ENCODE measurements at places on chromosomes 12 and 14.

DNA sequence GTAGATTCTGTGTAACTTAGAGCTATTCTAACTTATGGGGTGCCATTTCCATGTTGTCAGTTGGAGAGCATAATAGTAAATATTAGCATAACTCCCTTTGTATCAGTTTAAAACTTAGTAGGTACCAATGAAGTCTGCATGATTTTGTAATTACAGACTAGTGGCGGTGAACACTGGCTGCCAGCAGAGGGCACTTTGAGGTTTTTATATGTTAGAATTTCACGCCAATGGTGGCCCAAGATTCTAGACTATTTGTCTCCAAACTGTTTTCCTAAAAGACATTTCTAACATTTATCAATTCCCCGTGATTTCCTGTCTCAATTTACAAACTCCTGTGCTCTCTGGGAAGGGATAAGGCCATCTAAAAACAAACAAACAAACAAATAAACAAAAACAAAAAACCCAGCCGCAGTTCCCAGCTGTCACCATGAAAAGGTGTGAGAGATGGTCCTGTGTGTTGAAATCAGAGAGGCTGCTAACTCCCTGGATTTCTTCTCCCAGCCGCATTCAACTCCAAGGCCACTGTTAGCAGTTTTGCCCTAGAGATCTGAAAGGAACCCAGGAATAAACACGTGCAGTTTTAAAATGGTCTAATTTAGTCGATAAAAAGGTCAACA, 57.6 kb downstream of the BRMS1L start:
- peak; percentile 55 for DNase-seq

DNA sequence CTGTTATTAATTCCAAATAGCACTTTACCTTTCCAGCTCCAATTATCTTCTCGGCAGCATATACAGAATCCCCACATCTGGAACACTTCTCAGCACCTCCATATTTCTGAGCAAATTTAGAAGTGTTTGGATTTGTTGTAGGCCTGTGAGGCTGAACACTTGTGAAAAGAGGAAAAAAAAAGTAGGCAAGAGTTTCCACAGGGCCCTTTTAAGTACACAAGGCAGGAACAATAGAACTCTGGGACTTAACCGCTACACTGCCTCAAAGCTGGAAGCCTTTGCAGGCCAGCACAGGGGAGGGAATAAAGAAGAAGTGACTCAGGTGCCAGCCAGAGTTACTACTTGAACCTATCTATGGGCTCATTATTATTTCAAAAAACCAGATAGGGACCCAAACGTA, 18.6 kb downstream of the CSRP2 start:
- DNase-seq = no peak

DNA sequence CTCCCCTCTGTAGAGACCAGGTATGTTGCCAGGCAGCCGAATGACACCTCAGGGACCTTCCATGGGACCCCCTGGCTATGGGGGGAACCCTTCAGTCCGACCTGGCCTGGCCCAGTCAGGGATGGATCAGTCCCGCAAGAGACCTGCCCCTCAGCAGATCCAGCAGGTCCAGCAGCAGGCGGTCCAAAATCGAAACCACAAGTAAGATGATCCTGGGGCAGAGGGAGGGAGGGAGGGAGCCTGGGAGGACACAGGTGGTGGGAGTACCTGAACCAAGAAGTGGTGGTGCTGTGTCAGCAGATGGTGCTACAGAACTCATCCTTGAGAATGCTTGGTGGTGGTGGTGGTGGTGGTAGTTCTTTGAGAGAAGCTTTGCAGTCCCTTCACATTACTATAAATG, 1.0 kb downstream of the SMARCD1 start:
- DNase-seq = no peak

GRCh38 chr12:52521175-52521567, 977 bp upstream of the KRT5 start:
- no peak for DNase-seq

- DNase-seq = no peak
Observed at GRCh38 chr12:8453796-8454195, 2.0 kb upstream of the CLEC6A start.

GRCh38 chr14:63345826-63346225, 27.1 kb upstream of the GPHB5 start:
- DNase-seq = no peak

DNA sequence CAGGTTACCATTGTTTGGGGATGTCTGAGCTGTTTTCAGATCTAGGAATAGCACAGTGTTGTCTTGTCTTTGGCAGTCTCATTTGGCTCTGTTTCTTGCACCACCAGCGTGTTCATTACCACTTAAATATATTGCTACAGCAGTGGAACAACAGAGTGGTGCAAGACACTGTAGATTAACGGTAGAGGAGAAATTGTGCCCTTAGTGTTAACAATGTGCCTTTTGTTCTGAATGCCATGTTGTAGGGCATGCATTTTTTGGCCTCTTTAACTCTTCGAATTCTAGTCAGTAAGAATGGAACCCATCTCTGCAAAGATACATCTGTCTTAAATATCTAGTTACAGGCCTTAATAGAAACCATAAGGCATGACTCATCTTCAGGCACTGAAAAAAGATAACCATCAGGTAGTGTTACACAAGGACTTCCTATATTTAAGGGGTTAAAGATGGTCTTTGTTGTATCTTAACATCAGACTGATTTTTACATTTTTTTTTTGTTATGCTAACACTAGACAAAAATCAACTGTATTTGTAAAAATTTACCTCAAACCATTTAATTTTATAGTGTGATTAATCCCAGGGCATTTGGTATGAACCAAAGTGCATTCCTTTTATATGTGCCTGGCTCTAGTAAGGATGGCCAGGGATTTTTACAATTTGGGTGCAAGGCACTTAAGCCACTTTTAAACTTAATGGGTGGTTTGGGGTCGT, 12.9 kb downstream of the DYRK2 start:
- no peak for DNase-seq

DNA sequence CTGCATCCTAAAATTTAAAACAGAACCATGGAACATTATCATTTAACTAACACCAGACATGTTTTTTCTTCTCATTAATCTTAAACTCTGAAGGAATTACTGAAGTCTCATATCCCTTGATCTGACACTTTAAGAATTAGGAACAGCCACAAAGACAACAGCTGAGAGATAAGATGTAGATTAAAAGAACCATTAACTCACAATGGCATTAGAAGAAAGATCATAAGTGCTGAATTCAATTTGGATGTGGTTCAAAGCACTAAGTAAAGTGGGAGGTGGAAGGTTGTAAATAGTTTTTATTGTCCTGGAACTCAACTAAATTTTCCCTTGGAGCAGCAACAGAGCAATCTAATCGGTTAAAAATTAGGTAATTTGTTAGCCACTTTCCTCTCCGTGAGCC, 199.0 kb upstream of the ATP2B1 start:
- DNase-seq = no peak

DNA sequence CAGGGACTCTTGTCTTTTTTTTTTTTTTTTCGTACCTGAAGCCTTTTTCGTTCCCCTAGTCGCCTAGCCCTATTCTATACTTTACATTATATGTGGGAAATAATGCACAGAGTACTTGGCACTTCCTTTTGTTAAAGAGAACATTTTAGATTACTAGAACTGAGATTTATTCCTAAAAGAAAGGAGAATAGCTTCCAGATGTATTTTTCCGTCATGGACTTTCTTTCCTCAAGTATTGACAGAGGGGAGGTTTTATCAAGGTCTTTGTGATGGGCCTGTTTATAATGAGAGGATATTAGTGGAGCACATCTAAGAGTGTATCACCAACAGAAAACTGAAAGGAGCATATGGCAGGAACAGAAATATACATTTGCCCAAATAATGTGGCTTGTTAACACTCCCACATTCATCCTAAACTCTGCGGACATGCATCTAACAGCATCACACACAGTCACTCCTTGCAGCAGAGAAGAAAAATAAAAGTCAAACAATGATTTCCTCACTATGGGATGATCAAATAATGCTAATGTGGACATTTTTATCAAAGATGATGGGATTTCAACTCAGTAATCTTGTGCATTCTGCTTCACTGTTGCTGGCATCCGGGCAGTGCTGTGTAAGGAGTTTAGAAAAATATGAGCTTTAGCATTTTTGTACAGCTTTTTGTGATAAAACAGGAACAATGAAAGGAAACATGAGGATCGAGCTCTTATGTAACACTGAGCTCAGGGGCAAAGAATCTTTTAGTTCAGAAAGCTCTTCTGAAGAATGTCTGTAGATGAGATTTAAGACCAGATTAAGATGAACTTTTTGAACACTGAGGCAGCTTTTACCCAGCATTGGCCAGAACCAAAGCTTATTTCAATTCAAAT, 183.1 kb downstream of the EGLN3 start:
- no peak for DNase-seq

- no peak for DNase-seq
Observed at GRCh38 chr12:103102225-103102744, 144.8 kb downstream of the ASCL1 start.

DNA sequence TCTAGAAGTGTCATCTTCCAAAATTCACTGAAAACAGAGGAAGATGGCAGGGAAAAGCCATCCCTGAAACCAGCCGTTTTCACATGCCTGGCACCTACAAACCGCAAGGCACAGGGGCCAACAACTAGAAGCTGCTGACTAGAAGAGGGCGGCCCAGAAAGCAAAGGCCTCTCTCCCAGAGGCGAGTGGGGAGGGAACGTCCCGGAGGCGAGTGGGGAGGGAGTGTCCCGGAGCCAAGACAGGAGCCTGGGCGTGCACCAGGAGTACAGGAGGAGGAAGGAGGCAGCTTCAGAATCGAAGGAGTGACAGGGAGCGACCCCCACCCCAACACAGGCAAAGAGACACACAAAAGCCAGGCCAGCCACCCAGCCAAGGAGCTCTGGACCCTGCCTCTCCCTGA, 21.0 kb downstream of the ANKLE2 start:
- DNase-seq = no peak

DNA sequence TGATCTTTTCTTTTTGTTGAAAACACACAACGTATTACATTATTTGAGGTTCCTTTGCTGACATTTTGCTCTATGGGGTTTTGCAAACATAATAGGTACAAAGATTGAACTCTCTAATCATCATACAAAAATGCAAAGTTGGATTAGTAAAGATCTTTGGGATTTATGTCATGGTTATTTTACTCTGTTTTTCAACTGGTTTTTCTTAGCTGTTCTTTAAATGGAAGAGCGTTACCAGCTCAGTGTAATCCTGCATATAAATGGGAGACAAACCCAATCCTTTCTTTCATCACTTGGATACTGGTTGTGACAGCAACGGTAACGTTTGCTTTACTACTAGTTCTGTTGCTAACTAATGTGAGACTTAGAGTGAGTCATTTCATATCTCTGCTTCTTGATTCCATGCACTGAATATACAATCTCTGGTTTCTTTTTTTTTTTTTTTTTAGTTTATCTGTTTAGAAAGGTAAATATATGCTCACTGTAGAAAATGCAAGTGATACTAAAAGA, 104.9 kb upstream of the NOVA1 start:
- DNase-seq = no peak

DNA sequence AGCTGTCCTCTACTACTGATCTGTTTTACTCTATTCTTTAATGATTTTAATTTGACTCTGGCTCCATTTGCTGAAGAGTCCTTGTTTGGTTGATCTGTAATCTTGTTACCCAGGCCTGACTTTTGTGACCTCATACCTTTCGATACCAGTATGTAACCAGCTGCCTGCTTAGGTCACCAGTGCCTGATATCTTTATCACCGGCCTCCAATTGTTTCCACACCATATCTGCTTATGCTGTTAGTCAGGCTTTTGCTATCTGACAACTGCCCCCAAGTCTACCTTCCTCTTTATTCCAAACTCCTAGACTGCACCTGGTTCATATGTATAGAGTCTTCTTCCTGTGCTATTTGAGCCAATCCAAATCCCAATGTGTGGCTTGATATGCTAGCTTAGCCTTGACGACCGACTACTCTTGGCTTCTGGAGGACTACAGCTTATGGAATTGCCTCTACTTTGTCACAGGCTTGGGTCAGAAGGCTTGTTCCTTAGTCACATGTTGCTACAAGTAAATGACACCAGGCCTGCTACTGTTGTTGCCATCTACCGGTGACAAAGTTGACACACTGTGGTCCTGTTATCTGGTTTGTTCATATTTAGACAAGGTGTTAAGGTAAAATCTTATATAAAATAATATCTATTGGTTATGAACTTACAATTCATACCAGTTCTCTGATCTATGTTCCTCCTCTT, 193.9 kb downstream of the TRHDE start:
- DNase-seq = no peak

DNA sequence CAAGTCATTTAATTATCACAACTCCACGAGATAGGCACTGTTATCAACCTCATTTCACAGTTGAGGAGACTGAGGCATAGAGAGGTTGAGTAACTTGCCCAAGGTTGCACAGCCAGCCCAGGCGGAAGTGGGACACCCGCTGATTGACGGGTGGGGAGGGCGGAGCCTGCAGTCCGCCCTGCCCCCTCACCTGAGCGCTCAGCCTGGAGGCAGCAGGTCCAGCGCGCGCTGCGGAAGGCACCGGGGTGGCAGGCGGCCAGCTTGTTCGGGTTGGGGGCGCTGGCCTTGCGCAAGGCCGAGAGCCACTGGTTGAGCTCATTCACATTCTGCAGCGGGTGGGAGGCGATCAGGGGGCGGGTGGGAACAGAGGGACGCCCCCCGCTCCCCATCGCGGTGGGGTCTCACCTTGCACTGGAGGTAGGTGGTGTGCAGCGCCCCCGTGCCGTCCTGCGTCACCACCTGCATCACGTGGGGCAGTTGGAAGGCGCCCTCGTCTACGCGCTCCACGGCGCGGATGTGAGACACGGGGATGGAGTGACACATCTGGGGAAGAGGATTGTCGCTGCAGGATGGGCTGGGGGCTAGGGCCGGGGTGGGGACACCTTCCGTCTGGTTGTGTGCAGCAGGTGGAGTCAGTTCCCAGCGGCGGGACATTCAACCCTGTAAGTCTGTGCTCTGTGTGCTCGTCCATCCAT, 31.7 kb downstream of the RASAL1 start:
- peak; percentile 79 for DNase-seq

DNA sequence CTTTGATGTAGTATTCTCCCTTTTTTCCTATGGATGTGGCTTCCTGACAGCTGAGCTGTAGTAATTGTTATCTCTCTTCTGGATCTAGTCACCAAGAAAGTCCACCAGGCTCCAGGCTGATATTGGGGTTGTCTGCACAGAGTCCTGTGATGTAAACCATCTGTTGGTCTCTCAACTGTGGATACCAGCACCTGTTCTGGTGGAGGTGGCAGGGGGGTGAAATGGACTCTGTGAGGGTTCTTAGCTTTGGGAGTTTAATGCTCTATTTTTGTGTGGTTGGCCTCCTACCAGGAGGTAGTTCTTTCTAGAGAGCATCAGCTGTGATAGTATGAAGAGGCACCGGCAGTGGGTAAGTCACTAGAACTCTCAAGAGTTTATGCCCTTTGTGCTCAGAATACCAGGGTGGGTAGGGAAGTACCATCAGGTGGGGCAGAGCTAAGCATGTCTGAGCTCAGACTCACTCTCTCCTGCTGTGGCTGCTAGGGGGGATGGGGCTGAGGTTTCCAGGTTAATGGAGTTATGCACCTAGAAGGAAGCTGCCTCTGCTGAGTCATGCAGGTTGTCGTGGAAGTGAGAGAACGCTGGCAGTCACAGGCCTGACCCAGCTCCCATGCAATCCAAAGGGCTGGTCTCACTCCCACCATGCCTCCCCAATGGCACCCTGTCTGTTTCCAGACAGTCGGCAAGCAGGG, 3.0 kb upstream of the TAS2R14 start:
- peak; percentile 20 for DNase-seq

GRCh38 chr14:53183056-53183455, 29.9 kb upstream of the DDHD1 start:
- DNase-seq = no peak

GRCh38 chr12:94768398-94769046, 118.2 kb upstream of the TMCC3 start:
- no peak for DNase-seq
